ENCODE measurements at places on chromosomes 2 and 18.

GRCh38 chr2:235567842-235568241 lies 74.0 kb downstream of the AGAP1 start:
- no peak overlapping the region for H3K27ac ChIP-seq
- peaks cover 5% of the 10 kb centered on the region for H3K4me1 ChIP-seq
- H3K27me3 ChIP-seq: no peaks in the 10 kb centered on the region
- H3K4me3 ChIP-seq: no peak overlapping the region

GRCh38 chr2:215667585-215668377 lies 231.9 kb upstream of the FN1 start:
- no peak overlapping the region for H3K27ac ChIP-seq
- H3K4me1 ChIP-seq: peaks cover 17% of the 10 kb centered on the region
- H3K36me3 ChIP-seq: no peaks in the 10 kb centered on the region
- H3K27me3 ChIP-seq: no peaks in the 10 kb centered on the region

- H3K4me1 ChIP-seq: no peaks in the 10 kb centered on the region
- H3K36me3 ChIP-seq: no peaks in the 10 kb centered on the region
- no peak within 1 kb of the TSS for H3K4me3 ChIP-seq
- no peak within 1 kb of the TSS for H3K27ac ChIP-seq
These were observed at the start of gene NOTO for GRCh38 chr2:73202156-73203054. Gene NOTO (plus strand): TSS chr2:73202574. CDS start chr2:73202667, 93 bp downstream.

GRCh38 chr2:9463698-9464034 lies 10.7 kb upstream of the IAH1 start:
- H3K36me3 ChIP-seq: peaks cover 15% of the 10 kb centered on the region
- H3K4me3 ChIP-seq: no peak overlapping the region
- H3K27ac ChIP-seq: no peak overlapping the region
- H3K4me1 ChIP-seq: peaks cover 8% of the 10 kb centered on the region

DNA sequence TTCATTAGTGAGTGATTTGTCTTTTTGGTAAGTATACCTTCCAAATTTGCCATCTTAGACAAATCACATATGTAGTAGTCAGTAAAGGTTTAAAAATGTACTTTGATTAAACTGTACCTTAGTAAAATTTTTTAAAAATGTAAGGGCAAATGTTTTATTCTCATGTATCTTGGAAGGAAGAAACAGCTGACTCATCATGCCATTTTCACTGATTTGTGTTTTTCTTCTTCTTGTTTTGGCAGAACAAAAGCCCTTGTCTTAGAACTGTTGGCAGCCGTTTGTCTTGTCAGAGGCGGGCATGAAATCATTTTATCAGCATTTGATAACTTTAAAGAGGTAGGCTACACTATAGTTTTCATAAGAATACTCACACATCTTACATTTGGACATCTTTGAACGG lies 136.5 kb downstream of the PRPF40A start:
- H3K36me3 ChIP-seq: no peaks in the 10 kb centered on the region
- peaks cover 25% of the 10 kb centered on the region for H3K4me1 ChIP-seq
- H3K27ac ChIP-seq: peak overlapping the region; percentile 18
- H3K4me3 ChIP-seq: no peak overlapping the region

DNA sequence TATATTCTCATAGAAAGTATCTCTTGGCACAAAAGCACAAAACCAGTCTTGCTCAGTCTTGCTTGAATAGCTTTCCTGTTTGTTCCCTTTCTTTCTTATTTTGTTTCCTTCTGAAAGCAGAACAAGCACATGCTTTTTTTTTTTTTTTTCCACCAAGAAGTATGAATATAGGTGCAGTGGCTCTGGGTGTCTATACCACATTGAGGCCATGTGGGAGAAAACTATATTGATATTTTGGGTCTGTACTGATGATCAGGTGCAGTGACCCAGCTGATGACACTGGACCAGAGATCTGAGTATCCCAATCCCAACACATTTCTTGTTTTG lies 28.7 kb downstream of the GEMIN6 start:
- no peaks in the 10 kb centered on the region for H3K4me1 ChIP-seq
- H3K4me3 ChIP-seq: no peak overlapping the region
- no peak for DNase-seq

DNA sequence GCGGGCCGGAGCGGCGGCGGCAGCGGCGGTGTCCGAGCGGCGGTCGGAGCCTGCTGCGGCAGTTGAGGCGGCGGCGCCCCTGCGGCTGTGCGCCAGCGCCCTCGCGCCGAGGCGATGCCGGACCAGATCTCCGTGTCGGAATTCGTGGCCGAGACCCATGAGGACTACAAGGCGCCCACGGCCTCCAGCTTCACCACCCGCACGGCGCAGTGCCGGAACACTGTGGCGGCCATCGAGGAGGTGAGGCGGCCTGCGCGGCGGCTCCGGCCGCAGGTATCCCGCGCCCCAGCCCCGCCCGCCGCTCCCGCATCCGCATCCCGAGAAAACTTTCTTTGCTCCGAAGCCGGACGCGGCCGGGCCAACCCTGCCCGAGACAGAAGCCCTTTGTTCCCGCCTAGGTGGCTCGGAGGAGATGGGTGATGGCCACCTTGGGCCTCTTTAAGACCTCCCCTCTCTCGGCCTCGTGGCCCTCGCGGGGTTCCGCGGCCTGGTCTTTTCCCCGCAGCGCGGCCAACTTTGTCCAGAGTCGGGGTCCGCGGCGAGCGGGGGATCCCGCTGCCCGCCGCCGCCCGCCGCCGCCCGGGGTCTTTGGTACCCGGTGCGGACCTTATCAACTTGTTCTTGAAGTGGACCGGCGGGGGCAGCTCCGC lies 504 bp downstream of the ASAP2 start:
- H3K27ac ChIP-seq: peak overlapping the region; percentile 75
- peaks cover 22% of the 10 kb centered on the region for H3K4me1 ChIP-seq
- H3K27me3 ChIP-seq: no peaks in the 10 kb centered on the region
- H3K4me3 ChIP-seq: peak overlapping the region; percentile 82
- no peak for DNase-seq

DNA sequence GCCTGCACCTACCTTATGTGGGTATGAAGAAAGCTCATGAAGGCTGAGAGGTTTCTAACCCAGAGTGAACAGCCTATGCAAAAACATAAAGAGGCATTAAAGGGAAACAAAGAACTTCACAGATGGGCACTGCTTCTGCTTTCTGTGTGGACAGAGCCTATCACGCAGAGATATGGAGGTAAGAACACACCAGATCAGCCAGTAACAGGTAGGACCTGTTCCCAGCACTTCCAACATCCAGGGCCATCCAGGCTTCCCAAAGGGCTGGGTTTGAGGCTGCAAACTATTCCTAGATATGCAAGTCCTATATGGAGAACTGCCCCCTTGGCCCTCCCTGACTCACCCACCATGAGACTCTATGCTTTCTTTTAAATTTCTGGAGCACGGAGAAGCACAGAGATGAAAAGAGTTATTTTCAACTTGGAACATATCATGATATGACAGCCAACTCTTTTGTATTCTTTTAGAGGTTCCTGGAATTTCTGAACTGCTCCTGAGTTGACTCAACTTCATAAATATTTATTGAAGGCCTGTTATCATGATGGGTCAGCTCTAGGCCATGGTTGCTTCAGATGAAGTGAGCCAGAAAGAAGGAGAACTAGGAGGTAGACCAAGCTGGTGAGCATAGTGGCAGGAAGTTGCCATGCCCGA lies 77.4 kb upstream of the PPP1CB start:
- peak; percentile 57 for DNase-seq
- H3K4me1 ChIP-seq: peaks cover 6% of the 10 kb centered on the region
- no peak overlapping the region for H3K27ac ChIP-seq
- H3K27me3 ChIP-seq: no peaks in the 10 kb centered on the region

DNA sequence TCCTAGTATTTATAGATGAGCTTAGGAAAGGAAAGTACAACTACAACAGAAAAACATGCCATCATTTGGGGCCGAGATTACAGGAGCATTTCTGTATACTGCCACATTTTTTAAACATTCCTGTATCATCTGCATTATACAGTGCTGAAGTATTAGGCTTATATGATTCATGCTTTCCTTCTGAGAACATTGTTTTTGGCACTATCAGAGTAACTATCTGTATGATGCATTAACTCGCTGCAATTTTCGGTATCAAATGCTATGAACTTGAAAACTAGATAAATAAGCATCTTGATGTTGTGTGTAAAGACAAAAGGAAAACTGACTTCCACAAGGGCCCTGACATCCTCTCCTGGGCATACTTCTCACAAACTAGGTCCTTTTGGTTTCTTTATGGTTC lies 102.0 kb downstream of the RIT2 start:
- no peak overlapping the region for H3K4me3 ChIP-seq
- no peak overlapping the region for H3K27ac ChIP-seq
- no peaks in the 10 kb centered on the region for H3K27me3 ChIP-seq
- peak; percentile 73 for DNase-seq

GRCh38 chr2:20221555-20221973 lies 3.4 kb downstream of the SDC1 start:
- H3K27me3 ChIP-seq: no peaks in the 10 kb centered on the region
- H3K4me1 ChIP-seq: peaks cover 30% of the 10 kb centered on the region
- peak overlapping the region; percentile 54 for H3K27ac ChIP-seq
- no peak overlapping the region for H3K4me3 ChIP-seq
- DNase-seq: peak; percentile 70
- H3K36me3 ChIP-seq: no peaks in the 10 kb centered on the region

- no peaks in the 10 kb centered on the region for H3K27me3 ChIP-seq
- no peaks in the 10 kb centered on the region for H3K4me1 ChIP-seq
- no peaks in the 10 kb centered on the region for H3K36me3 ChIP-seq
- no peak for DNase-seq
- H3K4me3 ChIP-seq: no peak overlapping the region
These were observed 46.4 kb upstream of the RNF152 start for GRCh38 chr18:61939046-61939674.

DNA sequence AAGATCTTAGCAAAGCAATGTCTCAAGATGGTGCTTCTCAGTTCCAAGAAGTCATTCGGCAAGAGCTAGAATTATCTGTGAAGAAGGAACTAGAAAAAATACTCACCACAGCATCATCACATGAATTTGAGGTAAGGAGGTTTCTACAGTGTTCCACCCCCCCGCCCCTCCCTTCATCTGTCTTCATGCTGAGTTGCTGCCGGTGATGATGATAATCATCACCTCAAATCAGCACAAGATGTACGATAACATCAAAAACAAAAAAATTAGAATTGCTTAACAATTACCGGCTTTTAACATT lies 14.6 kb downstream of the UGP2 start:
- no peaks in the 10 kb centered on the region for H3K27me3 ChIP-seq
- H3K4me1 ChIP-seq: no peaks in the 10 kb centered on the region
- H3K4me3 ChIP-seq: no peak overlapping the region
- DNase-seq: no peak
- H3K36me3 ChIP-seq: peaks cover 12% of the 10 kb centered on the region

GRCh38 chr2:9780368-9781130 lies 62.7 kb upstream of the TAF1B start:
- no peak overlapping the region for H3K4me3 ChIP-seq
- H3K36me3 ChIP-seq: no peaks in the 10 kb centered on the region
- no peaks in the 10 kb centered on the region for H3K4me1 ChIP-seq
- peaks cover 9% of the 10 kb centered on the region for H3K27me3 ChIP-seq

- DNase-seq: no peak
- H3K27me3 ChIP-seq: no peaks in the 10 kb centered on the region
- no peak overlapping the region for H3K27ac ChIP-seq
- no peaks in the 10 kb centered on the region for H3K36me3 ChIP-seq
- H3K4me3 ChIP-seq: no peak overlapping the region
These were observed 398.6 kb downstream of the DCDC2C start for GRCh38 chr2:4101936-4102335.

DNA sequence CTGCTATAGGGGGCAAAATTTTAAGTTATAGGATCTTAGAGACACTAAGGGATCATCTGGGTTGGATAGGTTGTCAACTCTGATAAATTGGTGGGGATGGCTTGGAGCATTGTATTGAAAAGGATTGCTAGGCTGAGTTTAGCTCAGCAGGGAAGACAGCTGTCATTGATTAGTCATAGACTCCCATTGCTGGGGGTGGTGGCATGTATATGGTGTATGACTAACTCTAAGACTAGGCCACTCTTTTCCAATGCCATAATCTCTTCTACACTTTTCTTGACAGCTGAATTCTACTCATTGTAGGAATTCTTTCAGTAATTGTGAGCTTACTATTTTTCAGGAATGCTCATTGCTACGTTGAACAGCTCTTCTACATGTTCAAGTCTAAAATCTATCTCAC lies 81.3 kb upstream of the PELI1 start:
- H3K4me3 ChIP-seq: no peak overlapping the region
- no peaks in the 10 kb centered on the region for H3K36me3 ChIP-seq
- peaks cover 8% of the 10 kb centered on the region for H3K4me1 ChIP-seq

- H3K36me3 ChIP-seq: no peaks in the 10 kb centered on the region
- peak; percentile 12 for DNase-seq
- no peak overlapping the region for H3K4me3 ChIP-seq
- no peaks in the 10 kb centered on the region for H3K27me3 ChIP-seq
These were observed 376.6 kb upstream of the NETO1 start for GRCh38 chr18:73244401-73244800.

DNA sequence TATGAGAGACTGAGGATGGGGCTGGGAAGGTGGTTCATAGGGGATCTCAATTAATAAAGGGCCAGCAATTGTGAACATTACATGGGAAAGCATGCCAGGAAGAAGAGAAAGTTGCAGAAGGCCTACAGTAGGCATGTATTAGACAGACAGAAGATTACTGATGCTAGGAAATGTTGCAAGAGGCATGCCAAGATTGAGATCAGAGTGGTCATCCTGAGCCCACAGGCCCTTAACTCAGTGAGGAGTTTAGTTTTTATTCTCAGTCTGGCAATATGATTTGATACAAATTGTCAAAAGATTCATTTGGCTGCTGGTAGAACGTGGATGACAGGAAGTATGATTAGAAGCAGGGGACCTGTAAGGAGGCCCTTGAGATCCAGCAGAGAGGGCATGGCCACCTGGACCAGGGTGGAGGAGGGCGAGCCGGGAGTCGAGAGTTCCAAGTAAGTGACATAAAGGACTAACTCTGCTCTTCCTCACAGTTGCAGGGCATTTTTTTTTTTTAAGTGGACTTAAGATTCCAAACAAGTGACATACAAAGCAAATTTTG lies 54.9 kb downstream of the EPHA4 start:
- no peaks in the 10 kb centered on the region for H3K36me3 ChIP-seq
- H3K4me1 ChIP-seq: peaks cover 22% of the 10 kb centered on the region
- no peak for DNase-seq
- no peaks in the 10 kb centered on the region for H3K27me3 ChIP-seq
- H3K4me3 ChIP-seq: no peak overlapping the region

DNA sequence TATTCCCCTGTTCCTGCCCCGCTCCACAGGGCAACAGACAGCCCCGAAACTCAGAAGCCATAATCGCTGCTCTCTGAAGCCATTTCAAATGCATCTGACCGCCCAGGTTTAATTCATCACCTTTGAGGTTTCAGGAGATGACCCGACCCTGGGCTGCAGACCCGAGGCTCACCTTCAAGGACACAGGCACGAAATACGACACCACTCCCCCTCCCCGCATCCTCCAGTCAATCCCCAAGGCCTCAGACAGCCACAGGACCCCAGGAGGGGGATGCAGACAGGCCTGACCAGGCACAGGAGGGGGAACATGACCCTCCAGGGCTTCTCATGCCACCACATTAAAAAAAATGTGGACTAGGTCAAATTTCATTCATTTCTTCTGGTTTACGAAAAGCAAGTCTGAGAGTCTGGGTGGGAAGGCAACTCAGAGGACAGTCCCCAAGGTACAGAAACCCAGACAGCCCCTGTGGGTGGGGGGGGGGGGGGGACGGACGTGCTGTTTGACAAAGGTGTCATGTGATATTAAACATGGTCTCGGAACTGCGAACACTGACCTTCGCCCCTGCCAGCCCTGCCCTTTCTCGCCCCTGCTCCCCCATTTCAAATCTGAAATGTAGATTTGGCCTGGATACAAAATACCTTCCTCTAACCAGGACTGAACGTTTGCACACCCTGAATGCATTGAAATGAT lies 142.9 kb downstream of the BCL11A start:
- H3K36me3 ChIP-seq: no peaks in the 10 kb centered on the region
- no peak overlapping the region for H3K4me3 ChIP-seq
- DNase-seq: no peak
- H3K27me3 ChIP-seq: no peaks in the 10 kb centered on the region
- H3K4me1 ChIP-seq: peaks cover 2% of the 10 kb centered on the region
- no peak overlapping the region for H3K27ac ChIP-seq
